ENCODE measurements at places on chromosomes 3 and 15. TPM values are rescaled to one million over a fixed set of nuclear protein-coding genes. Genes with fewer than 3 reads are reported as not detected.

The MUSTN1 gene
- total RNA-seq: 1.8 TPM

The GCNT3 gene
- total RNA-seq: not detected

The FGD5 gene
- total RNA-seq: 8.9 TPM

The PCYT1A gene
- 69.8 TPM for total RNA-seq

The SLC30A4 gene
- 6.9 TPM for total RNA-seq

The GOLGA8O gene
- 0.61 TPM for total RNA-seq

The GPR176 gene
- total RNA-seq: 7.3 TPM

The UCN2 gene
- not detected for total RNA-seq

- H3K27ac ChIP-seq: no peak overlapping the region
- no peak for DNase-seq
These were observed 150.5 kb downstream of the RSRC1 start for GRCh38 chr3:158260392-158260791.

- H3K27me3 ChIP-seq: no peaks in the 10 kb centered on the region
- peak overlapping the region; percentile 14 for H3K4me3 ChIP-seq
- peak; percentile 50 for DNase-seq
- H3K27ac ChIP-seq: peak overlapping the region; percentile 98
- no peaks in the 10 kb centered on the region for H3K36me3 ChIP-seq
These were observed 7.2 kb downstream of the SH3BP5 start for GRCh38 chr3:15325228-15325627.

GRCh38 chr3:61173676-61174075 lies 77.6 kb downstream of the FHIT start:
- no peaks in the 10 kb centered on the region for H3K4me1 ChIP-seq
- H3K36me3 ChIP-seq: no peaks in the 10 kb centered on the region
- H3K27ac ChIP-seq: no peak overlapping the region
- H3K27me3 ChIP-seq: no peaks in the 10 kb centered on the region

DNA sequence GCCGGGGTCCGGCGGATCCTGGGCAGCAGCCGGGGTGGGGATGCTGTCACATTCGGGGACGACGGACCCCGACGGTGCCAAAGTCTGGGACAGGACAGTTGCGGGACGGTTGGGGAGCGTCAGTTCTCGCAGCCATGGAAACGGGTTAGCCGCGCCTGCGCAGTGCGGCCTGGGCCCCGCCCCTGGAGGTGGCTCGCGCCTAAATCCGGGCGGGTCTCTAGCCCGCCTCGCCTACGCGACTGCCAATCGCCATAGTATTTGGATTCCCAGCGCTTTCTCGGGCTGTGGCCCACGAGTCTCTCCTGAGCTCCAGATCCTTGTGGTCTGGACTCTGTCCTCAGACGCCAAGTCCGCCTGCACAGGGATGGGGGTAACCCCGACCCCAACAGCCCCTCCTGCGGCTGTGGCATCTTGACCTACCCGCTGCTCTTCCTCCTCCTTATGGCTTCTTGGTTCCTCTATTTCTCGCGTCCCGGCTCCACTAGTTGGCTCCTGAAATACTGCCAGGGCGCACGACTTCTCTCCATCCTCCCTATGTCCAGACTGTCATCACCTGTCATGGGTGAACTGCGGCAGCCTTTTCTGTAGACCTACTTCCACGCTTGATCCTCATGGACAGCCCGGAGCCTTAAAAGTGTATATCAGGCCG lies at the start of gene ZMYND10:
TSS of gene ZMYND10 (minus strand) at position 147 of the 649 bp plus-strand sequence. CDS start 153 bp downstream, outside the sequence.
- H3K36me3 ChIP-seq: peaks cover 16% of the 10 kb centered on the region
- peaks cover 17% of the 10 kb centered on the region for H3K4me1 ChIP-seq
- peak within 1 kb of the TSS; percentile 30 for H3K4me3 ChIP-seq
- no peak within 1 kb of the TSS for H3K27ac ChIP-seq
- H3K27me3 ChIP-seq: no peaks in the 10 kb centered on the region
- DNase-seq: peak; percentile 66

GRCh38 chr15:38708672-38709180 lies 144.1 kb upstream of the RASGRP1 start:
- H3K36me3 ChIP-seq: no peaks in the 10 kb centered on the region
- no peaks in the 10 kb centered on the region for H3K4me1 ChIP-seq
- no peak for DNase-seq
- no peak overlapping the region for H3K27ac ChIP-seq
- peaks cover 21% of the 10 kb centered on the region for H3K27me3 ChIP-seq
- no peak overlapping the region for H3K4me3 ChIP-seq

DNA sequence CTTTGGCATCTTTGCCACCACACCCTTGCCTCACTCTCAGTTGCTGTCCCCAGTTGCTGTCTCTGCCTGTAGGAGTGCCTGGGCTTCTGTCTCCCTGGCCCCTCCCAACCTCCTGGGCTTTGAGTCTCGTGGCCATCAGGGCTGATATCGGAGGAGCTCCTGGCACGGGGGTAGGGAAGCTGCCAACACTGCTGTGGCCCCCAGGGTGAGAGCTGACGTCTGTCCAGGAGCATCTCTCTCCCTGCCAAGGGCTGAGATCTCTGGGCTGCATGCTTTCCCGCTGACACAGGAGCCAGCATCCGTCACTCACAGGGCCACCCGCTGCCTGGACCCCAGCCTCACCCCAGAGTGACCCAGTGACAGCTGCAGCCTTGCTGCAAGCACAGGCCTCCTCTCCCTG lies 47.4 kb downstream of the EXOG start:
- no peak for DNase-seq
- no peak overlapping the region for H3K27ac ChIP-seq
- H3K27me3 ChIP-seq: no peaks in the 10 kb centered on the region
- H3K36me3 ChIP-seq: no peaks in the 10 kb centered on the region
- no peaks in the 10 kb centered on the region for H3K4me1 ChIP-seq

- no peaks in the 10 kb centered on the region for H3K27me3 ChIP-seq
- no peak overlapping the region for H3K4me3 ChIP-seq
- H3K27ac ChIP-seq: peak overlapping the region; percentile 84
These were observed 636 bp upstream of the EIF1B start for GRCh38 chr3:40308725-40309417.

Measured in adrenal gland (tissue), 19 donors.